ENCODE measurements at places on chromosomes 7 and 10.

DNA sequence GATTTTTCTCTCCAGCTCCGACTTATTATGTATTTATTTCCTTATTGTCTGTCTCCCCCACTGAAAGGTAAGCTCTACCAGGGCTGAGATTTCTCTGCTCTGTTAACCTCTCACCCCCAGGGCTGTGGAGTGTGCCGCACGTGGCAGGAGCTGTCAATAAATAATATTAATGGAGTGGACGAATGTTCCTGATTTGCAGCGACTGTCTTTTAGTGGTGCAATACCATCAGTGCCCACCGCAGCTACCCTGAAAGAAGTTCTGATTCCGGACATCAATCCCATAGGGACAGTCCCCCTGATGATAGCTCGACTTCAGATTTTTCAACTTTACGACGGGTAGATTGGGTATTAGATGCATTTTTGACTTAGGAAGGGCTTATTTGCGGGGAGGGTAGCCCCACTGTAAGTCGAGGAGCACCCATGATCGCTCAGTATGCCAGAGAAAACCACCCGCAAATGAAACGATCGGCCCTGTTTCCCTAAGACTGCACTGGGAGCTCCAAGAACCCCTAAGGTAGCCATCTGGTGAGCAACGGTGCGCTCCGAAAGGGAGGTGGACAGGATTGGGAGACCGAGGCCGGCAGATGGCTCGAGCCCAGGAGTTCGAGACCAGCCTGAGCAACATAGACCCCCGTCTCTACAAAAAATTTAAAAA lies 986 bp upstream of the PPP2R2D start:
- no peak for DNase-seq

DNA sequence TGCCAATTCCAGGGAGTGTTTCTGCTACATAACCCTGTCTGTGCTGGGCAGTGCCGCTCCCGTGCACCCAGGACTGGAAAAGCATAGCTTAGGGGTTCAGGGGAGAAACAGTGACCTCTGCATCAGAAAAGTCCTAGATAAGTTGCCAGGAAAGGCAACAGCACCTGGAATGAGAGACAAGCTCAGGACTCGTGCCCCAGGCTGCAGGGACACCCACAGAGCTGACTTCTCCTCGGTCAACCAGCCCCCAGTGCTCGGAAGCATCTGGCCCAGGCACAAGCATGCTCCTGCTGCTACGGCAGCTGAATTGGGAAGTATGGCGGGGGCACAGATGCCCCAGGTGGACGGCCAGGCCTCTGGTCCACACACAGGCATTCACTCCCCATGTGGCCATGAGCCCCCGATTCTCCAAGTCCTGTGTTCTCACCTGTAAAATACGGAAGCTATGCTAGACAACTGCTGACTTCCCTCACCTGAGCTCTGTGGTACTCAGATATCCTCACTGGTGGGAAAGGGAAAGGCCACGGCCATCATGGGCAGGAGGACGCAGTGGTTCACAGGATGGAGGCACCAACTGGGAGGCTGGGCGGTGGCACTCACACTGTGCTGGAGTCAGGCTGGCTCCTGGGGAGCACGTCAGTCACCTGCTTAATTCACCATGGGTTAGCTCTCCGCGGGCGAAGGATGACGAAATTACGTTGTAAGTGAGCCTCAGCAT lies 220.5 kb downstream of the PTPRN2 start:
- no peak for DNase-seq

DNA sequence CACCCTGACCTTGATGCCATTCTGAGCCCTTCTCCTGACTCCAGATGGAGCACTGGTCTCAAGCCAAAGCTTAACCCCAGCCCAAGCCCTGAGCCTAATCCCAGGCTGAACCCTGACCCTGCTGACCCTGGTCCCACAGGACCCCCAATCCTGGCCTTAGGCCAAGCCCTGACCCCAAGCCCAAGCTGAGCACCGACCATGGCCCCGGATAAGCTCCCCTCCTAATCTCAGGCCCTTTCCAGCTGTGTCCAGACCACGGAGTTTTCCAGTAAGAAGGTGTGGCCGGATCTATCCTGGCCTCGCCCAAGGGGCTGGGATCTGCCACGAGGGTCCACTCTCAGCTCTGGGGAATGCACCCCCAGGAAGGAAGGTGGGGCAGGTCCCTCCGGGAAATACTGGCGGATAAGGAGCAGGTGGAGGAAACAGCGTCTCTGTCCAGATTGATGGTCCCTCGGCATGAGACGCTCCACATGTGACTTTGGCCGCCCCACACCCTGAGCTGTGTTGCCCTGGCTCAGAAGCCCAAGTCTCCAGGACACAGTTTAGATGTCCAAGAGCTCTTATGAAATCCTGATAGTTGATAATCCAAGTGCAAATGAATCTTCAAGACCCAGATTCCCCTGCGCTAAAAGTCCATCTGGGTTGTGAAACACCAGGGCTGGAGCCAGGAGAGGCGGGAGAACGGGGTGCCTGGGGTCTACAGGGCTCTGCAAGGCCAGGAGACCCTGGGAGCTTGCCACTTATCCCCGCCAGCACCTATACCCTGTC lies 10.4 kb downstream of the ELN start:
- no peak for DNase-seq

GRCh38 chr10:26682931-26683330 lies 14.6 kb upstream of the PDSS1 start:
- DNase-seq = no peak
